ENCODE measurements at places on chromosomes 11 and 22.

GRCh38 chr11:115503886-115504275, 334 bp downstream of the CADM1 start:
- no peak for DNase-seq

GRCh38 chr11:12769834-12770345, 95.7 kb downstream of the TEAD1 start:
- DNase-seq: no peak

GRCh38 chr22:28883657-28883916, 215 bp downstream of the ZNRF3 start:
- no peak for DNase-seq

DNA sequence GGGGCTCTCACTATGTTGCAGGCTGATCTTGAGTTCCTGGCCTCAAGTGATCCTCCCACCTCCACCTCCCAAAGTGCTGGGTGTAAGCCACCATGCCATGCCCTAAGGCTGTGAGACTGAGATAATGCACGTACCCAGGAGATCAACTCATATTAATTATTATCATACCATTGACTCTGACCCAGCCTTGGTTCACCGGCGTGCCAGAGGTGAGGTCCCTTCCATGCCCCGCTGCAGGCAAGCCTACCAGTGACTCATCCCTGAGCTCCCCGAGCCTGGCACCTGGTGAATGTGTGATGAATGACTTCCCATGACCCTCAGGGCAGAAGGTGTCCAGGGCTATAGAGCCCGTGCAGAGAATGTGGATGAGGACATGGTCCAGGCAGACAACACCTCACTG, 12.1 kb downstream of the GAL3ST1 start:
- no peak for DNase-seq

GRCh38 chr11:43819926-43820325, 60.7 kb upstream of the ALKBH3 start:
- no peak for DNase-seq

DNA sequence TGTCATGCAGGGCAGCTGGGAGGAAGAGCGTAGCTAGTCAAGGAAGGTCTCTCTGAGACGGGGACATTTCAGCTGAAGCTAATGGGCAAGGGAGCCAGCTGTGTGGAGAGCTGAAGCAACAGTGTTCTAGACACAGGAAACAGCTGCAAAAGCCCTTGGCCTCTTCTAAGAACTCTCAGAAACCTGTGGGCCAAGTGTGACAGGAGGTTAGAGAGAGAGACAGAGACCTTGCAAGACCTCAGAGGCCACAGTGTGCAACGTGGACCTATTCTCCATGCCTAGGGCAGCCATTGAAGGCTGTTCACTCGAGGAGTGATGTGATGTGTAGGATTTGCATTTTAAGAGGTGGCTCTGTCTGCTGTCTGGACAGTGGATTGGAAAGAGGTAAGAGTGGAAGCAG, 48.7 kb upstream of the TNRC6B start:
- no peak for DNase-seq

DNA sequence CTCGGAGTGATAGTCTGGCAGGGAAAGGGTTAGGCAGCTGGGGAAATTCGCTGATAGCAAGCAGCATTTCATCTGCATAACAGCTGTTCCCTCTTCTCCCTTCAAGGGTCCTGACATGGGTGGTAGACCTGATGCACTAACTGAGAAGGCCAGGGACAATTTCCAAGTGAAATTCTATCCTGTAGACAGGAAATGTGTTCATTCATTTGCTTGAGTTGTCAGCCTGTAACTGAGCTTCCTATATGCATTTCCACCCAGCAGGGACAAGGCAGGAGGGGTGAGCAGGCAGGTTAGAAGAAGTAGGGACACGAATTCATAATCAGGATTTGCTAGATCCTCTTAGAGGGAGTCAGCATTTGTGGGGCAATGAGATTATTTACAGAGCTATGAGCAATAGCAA, 154.3 kb upstream of the NCAM1 start:
- DNase-seq: no peak

DNA sequence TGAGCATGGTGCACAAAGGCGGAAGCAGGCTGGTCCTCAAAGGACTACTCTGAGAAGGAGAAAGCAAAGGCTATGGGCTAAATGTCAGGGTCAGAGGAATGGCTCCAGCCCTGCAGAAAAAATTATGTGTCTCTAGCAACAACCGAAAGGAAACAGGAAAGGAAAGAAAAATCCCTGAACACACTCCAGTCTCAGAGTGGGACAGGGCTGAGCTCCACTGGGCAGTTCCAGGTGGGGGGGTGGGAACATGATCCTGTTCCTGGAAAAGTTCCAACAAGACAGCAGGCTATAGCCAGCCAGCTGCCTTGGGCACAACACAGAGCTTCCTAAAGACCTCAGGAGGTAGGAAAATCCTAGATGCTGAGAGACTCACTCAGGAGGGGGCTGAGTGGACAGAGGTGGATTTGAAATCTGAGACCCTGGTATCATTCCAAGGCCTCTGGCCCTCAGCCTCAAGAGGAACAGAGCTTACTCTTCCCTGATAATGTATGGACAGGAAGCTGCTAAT, 1088.2 kb downstream of the TBC1D22A start:
- DNase-seq: no peak

DNA sequence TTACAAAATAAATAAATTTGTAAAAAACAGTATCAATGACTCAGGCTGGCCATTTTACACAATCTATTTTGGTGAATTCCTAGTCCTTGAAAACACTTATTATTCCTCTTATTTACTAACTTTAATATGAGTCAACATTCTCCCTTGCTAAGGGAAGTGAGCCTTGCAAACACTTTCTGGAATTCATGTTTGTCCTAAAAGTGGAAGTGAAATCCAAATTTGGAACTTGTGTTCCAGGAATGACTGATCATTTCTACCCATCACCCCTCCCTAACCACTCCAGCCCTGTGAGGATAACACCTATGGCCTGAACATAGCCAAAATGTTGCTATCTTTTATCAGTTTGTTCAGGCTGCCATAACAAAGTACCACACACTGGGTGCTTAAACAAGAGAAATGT, 83.1 kb downstream of the OR5AK2 start:
- no peak for DNase-seq

DNA sequence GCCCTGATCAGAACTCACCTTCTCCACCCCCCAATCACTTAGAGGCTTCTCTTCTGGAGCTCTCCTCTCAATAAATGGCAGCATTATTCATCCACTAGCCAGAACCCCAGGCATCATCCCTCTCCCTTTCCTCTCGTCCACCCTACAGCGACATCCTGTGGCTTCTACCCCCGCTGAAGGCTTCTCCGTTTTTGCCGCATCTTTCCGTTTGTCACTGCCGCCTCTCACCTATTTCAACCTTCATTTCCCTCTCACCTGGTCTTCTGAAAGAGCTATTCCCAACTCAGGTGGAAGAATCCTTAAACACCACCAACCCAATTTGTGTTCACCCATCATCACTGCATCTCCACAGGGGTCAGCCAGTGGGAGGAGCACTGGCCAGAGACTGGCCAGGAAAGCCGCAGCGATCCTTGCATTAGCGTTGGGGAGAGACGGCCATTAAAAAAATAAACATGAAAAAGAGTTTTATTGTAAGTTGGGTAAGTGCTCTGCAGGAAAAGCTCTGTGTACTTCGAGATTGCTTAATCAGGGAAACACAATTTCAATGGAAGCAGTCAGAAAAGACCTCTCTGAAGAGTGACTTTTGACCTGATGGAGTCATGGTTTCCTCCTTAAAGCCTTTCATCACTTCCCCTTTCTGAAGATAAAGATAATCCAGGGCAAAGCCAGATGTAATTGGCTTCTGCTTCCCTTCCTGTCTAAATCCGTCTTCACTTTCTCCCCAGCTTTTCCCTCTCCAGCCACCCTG, 36.7 kb downstream of the SPATA19 start:
- no peak for DNase-seq

DNA sequence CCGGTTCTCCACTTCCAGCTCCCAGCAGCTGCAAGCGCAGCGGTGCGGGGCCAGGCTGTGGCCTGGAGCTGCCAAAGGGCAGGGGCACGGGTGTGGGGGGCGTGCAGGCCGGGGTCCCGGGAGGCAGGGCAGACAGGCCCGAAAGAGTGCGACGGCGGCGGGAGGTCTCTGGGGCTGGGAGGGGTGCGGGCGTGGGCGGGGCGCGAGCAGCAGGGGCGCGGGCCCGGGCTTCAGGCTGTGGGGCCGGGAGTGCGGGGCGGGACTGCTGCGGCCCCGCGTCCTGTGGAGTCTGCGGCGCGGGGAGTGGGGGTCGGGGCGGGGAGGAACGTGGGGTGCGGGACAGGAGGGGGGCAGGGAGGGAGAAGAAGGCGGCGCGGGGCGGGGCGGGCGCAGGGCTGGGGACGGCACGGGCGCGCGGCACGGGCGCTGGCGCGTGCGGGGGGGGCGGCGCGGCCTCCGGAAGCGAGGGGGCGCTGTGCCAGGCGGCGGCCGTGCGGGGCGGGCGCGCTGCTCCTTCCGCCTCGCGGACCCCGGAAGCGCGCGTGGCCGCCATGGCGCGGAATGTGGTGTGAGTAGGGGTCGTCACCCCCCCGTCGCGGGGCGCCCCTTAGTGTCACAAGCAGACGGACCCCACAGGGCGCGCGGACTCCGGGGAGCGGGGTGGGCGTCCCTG, at the start of gene MRPL23:
Gene MRPL23, plus strand, starts transcription at position 521 of the 673 bp plus-strand sequence. Its CDS starts 31 bp downstream, at position 552.
- DNase-seq: no peak

DNA sequence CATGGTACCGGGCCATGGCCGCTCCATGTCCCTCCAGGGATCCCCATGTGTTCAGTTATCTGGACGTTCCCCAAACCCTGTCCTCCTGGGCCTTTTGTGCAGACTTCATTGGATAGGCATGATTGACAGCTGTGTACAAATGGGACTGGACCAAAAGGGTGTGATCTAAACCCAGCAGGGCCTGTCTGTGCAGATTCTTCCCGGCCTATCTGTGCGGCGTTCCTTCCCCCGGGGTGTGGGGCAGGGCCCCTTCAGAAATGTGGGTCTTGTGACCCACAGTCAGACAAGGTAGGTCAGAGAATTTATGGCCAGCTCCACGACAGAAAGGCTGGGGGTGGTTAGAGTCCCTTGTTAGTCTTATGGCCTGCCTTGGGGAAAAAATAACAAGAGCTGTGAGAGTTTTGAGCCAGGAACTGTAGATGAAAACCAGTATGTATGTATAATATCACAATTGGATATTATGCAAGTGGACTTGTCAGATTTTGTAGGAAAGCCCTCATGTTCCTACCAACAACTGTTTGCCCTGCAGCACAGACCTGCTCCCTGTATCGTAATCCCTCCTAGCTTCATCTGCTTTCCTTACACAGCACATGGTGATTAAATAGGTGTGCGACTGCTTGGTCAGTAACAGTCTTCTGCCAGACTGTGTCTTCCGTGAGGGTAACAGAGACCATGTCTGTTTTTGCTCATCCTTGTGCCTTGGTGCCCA, 31.7 kb downstream of the AP2A2 start:
- DNase-seq: no peak

GRCh38 chr11:10301656-10302358, 3.1 kb upstream of the ADM start:
- no peak for DNase-seq

GRCh38 chr11:1221848-1222311, 986 bp upstream of the MUC5B start:
- no peak for DNase-seq

DNA sequence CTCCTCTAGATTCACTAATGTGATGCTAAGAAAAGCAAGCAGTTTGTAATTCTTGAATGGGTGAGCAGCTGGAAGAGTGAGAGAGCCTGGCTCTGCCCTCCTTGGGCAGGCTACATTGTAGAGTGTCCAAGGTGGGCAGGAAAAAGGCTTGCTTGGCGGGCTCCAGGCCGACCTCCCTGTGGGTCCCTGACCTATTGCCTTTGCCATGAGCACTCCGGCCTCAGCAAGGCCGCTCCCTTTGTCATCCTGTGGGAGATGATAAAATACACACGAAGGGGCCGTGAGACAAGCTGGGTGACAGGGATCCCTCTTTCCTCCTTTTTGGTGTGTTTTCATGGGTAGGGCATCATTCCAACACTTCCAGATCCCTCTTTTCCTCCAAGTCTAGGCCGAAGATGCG, 41.8 kb downstream of the TIMP3 start:
- DNase-seq: no peak

DNA sequence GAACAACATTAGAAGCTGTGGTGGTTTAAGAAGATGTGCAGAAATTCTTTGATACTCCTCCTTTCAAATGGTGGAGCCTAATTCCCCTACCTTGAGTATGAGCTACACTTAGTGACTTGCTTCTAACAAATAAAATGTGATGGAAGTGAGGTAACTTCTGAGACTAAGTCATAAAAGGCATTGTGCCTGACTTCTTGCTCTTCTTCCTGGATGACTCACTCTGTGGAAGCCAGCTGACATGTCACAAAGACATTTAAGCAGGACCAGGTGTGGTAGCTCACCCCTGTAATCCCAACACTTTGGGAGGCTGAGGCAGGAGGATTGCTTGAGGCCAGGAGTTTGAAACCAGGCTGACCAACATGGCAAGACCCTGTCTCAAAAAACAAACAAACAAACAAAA, 3.9 kb upstream of the PLA2G3 start:
- no peak for DNase-seq

- DNase-seq: no peak
Observed at GRCh38 chr11:35160902-35161597, 22.1 kb downstream of the CD44 start.

DNA sequence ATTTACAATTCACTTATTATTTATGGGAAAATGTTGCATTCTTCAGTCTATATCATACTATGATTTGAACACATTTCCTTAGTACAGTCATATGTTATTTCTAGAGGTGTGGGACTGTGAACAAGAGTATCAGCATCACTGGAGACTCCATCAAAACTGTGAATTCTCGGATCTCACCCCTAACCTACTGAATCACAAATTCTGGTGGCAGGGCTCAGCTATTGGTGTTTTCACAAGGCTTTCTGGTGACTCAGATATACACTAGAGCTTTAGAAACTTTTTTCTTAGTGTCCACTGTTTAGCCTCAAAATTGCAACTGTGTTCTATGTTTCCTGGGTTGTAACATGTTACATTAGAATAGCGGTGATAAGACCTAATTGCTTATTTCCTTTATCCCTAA, 352.9 kb upstream of the DDI1 start:
- DNase-seq: no peak

GRCh38 chr11:1706634-1707400, 9.8 kb downstream of the KRTAP5-6 start:
- no peak for DNase-seq

DNA sequence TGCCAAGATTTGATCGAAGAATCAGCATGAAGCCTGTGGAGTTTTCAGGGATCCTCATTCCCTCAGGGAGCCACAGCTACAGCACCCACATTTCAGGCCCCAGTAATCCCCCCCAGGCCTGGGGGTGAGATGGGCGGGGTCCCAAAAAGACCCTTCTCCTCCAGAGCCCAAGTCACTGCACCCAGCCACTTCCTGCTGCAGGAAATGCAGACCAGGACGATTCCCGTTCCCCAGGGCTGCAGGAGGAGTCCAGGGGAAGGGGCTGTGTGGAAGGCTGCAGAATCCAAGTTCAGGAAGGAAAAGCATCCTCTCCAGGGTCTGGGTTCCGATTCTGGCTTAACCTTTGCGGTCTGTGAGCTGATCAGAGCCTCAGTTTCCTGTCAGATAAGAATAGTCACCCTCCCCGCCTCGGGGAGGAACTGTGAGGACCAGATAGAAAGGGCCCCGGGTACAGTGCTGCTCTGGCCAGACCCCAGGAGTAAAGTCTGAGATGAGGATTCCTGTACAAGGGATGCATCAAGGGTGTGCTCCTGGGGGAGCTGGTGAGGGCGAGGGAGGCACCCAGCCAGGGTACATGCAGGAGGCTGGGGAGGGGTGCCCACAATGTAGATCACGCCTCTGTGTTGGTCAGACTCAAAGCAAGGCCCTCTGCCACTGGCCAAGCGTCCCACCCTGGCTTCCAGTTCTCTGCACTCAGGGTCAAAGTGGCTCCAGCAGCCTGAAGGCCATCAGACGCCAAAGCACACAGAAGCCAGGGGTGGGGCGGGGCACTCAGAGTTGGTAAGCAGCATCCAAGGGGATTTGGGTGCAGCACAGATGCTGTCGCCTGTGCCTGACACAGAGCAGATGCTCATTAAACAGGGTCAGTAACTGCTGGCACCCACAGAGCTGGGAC, 30.1 kb upstream of the TP53I11 start:
- no peak for DNase-seq

All from effector CD4-positive, alpha-beta T cell (primary cell).